ENCODE measurements at places on chromosomes 16 and 17.

DNA sequence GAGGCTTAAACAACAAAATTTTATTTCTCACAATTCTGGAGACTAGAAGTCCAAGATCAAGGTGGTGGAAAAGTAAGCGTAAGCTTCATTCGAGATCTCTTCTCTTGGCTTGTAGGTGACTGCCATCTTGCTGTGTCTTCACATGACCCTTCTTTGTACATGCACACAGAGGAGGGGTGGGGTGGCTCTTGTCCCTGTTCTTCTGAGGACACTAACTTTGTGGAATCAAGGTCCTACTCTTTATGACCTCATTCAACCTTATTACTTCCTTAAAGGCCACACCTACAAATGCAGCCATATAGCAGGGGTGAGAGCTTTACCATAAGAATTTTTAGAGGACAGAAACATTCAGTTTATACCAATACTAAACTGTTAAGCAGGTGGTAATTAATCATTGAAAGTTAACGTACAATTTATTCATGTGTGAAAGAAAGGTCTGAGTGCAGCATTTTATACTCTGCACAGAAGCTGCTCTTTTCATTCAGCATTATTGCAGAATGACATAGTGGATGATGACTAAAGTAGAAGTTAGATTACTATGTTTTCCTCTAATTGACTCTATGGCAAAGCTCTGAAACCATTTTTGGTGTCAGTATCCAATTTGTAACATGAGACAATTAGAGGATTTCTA lies 139.9 kb upstream of the HLF start:
- DNase-seq: no peak

GRCh38 chr17:37261286-37261685 lies 114.5 kb upstream of the C17orf78 start:
- no peak for DNase-seq

DNA sequence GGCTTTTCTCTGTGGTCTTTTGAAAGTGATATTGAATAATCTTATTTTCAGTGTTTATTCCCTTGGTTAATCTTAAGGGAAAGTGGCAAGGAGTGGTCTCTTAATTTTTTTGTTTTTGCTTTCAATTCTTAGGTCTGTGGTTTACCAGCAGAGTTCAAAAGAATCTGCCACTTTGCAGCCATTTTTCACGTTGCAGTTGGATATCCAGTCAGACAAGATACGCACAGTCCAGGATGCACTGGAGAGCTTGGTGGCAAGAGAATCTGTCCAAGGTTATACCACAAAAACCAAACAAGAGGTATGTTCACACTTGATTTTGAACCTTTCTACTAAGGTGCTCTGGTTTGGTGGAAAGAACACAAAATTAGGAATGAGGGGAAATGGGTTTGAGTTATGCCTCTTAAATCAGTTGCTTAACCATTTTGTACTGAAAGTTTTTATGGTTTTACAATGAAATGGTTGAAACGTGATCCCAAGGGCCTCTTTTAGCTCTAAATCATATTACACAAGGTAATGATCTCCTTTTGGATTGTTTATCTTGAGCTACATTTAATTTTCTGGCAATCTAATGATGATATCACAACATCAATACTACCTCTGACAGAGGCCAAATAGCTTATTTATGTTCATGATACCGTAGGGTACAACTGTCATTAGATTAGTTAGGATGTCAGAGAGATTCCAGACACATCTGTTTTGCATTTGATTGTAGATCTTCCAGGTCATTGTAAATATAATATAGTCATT lies 51.6 kb upstream of the CRISPLD2 start:
- DNase-seq: no peak

- DNase-seq: no peak
Measured at GRCh38 chr16:69193855-69194254, 6.9 kb downstream of the SNTB2 start.

GRCh38 chr17:8976638-8977037 lies 11.1 kb upstream of the PIK3R5 start:
- no peak for DNase-seq

DNA sequence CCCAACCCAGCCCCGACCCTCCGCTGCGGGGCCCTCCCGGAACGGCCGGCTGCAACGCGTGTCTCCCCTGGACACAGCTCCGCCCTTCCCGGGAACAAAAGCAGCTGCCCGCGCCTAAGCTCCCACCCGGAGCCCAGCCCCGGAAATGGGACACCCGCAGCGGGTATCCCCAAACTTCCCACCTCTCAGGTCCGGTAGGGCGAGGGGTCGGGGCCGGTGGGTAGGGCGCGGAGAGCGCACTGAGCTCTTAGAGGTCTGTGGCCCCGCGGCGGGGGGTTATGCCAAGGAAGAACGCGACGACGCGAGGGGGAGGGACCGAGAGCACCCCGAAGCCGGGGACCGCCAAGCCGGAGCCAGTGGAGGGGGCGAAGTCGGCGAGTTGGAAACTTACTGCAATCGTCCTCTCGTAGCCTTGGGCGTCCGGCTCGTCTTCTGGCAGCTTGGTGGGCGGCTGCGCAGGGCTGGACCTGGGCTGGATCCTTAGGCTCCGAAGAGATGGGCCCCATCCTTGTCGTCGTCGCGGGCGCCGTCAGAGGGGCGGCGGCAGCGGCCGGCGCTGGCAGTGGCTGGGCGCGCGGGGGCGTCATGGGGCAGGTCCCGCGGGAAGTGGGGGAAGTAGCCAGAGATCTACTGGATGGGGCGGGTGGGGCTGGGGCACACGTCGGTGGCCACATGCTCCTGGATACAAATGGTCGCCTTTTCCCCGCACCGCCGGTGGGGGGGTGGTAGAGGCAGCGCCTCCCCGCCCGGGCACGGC lies 6.9 kb downstream of the USP6 start:
- DNase-seq: no peak

GRCh38 chr17:81254955-81255717 lies 16.0 kb downstream of the NDUFAF8 start:
- DNase-seq: no peak

DNA sequence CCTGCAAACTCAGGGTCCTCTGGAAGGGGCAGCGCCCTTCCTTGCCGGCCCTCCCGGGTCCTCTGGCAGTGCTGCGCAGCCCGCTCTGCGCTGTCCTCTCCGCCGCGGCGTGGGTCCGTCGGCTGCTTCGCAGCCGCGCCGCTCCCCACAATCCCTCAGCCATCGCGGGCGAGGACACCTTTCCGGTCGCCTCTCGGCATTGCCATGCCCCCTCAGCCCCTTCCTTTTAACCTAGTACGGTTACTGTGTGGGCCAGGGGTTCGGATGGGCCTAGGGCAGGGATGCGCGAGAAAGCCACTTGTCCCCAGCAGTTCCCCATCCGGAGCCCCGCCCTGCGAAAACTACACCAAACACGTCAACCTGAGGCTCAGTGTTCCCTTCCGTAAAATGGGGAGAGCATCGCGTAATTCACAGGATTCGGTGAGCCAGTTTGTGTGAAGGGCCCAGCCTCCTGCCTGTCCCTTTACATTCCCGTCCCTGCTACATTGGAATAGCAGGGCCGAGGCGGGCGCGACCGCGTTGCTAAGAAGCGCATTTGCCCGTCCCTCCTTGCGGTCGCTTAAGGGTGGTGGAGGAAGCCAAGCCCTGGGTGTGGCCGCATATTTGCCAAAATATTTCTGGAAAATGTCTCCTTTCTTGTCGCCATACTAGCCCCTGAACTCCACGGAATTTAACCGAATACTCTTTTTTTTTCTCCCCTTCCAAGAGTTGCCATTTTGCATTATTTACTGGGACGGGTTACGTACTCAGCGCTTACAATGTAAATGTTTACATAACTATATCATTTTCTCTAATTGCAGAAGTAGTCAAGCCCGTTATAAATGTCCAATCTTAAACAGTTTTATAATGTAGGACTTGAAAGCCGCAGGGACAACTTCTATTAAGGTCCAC lies 13.2 kb downstream of the COPZ2 start:
- peak; percentile 81 for DNase-seq

DNA sequence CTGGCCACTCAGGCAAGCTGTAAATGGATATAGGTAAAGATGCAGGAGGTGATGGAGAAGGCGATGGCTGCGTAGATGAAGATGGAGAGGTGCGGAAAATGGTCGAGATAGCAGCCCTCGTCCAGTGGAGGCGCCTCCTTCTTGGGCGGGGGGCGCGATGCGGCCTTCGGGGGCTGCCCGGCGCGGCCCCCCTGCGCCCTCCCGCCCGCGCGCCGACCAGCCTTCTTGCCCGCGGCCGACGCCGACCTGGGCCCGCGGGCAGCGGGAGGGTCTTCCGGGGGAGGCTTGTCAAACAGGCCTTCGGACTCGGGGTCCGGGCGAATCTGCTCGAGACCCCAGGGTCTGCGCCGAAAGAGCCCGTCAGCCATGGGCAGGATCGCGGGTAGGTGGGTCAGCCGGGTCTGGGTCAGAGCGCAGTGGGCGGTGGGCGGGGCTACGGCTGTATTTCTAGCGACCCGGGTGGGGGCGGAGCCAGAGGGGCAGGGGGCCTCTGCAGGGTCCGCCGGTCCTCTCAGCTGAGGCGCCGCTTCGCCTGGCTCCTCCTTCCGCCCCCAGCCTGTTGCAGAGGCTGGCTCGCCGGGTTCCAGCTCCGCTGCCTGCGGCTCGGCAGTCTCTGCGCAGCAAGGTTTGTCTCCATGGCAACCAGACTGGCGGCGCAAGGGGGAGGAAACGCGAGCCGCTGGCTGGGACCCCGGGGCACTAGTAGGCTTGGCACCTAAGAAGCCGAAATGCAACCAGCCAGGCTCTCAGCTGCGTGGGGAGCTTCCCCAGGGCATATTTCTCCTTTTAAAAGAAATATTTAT lies 14.4 kb downstream of the MIS12 start:
- DNase-seq: no peak
